ENCODE measurements at places on chromosomes 6 and 20. TPM values are rescaled to one million over a fixed set of nuclear protein-coding genes. Genes with fewer than 3 reads are reported as not detected.

Gene KIF6
- total RNA-seq, result not detected

Gene HLA-DPB1
- 19.0 TPM for total RNA-seq

Gene IP6K3
- not detected for total RNA-seq

Gene EPPIN
- total RNA-seq, result not detected

Gene FAM217A
- not detected for total RNA-seq

Gene CTAGE9
- total RNA-seq, result not detected

Gene ACSS1
- total RNA-seq, result 55.3 TPM

Gene LGSN
- not detected for total RNA-seq

Gene LY6G5B
- total RNA-seq, result 23.5 TPM

Gene TRPC4AP
- 48.7 TPM for total RNA-seq

Gene ETV7
- 5.2 TPM for total RNA-seq

Gene ZNF334
- total RNA-seq, result 0.40 TPM

Gene BHLHE23
- total RNA-seq, result not detected

Gene CST1
- total RNA-seq, result not detected

Gene RGS17
- total RNA-seq, result not detected

Gene LRRN4
- not detected for total RNA-seq

Gene ENPP4
- 5.4 TPM for total RNA-seq
